ENCODE measurements at places on chromosomes 16 and 17.

DNA sequence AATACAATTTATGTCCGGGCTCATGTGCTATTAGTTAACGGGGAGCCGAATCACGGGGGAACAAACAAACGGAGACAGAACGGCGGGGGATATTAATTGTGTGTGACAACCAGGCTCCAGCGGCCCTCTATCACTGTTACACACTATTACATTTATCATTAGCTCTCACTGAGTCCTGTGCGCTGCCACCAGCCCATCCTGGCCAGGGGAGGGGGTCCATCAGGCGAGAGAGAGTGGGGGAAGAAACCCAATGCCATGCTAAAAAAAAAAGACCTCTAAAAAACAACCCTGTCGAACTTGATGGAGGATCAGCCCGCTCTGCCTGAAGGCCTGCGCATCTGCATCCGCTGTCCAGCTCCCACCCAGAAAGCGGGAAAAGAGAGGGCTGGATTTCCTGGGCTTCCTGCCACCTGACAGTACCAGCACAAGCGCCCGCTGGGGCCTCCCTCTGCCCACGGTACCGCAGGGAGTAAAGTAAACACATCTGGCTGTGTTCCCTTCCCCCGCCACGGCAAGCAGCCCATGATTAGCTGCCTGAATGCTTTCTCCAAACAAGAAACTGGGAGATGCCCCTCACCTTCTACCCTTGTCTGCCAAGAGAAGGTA lies 41.7 kb downstream of the PIPOX start:
- no peak for ATAC-seq

GRCh38 chr16:85879975-85880831 lies 18.8 kb upstream of the IRF8 start:
- peak; percentile 85 for ATAC-seq

DNA sequence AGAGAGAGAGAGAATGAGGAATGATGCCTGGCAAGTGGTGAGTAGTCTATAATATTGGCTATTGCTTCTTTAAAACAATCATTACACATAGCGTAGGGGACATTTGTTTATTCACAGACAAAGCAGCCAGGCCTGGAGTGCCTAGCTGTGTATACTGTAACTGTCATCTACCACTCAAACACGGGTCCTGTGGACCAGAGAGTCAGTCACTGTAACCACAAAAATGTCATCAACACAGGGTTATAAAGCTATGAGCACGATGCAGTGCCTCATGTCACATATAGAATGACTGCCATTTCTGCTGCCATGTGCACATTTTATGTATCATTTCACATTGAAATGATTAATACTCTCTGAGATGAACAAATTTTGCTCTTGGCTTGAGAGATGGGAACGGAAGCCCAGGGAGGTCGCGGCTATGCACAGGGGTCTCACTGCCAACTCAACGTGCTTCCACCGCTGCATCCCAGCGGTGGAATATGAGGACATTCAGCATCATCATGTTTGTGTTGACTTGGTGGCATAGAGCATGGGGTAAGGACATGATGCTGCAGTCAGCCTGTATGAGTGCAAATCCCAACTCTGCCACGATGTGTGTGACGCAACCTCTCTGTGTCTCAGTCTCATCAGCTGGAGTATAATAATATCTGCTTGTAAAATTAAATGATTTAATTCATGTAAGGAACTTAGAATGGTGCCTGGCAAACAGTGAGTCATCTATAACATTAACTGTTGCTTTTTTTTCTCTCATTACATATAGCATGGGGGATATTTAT lies 3.3 kb downstream of the MT1H start:
- peak; percentile 61 for ATAC-seq

DNA sequence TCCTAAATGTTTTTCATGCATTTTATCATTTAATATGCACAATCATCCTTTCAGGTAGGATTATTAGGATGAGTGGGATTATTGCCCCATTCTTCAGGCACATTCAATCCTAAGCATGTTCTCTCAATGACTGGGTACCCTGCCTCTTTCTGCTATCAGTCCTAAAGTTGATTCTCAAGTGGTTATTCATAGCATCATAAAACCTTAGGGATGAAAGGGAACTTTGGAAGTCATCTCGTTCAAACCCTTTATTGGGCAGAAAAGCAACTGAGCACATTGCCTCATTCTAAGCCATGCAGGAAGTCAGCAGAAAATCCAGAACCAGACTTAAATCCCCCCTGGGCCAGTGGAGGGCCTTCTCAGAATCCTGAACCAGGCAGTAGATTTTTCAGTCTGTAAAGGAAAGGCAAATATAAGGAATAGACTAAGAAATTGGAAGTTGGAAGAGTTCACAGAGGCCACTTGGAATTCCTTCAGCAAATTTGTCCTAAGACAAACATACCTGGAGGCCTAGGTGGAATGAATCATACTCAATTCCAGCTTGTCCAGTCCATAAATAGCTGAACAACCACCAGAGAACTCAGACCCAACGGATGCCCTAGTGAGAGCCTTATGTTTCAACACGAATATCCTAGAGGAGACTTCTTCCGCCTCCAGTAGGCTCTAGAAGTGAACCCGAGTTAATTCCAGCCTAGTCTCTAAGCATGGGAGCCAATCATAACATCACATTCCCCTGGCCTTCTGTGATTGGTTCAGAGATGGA lies 62.7 kb downstream of the IRX6 start:
- ATAC-seq = no peak
